ENCODE measurements at places on chromosomes 7 and 10. TPM values are rescaled to one million over a fixed set of nuclear protein-coding genes. Genes with fewer than 3 reads are reported as not detected.

- DNase-seq: no peak
- no peaks in the 10 kb centered on the region for H3K36me3 ChIP-seq
- H3K4me3 ChIP-seq: no peak overlapping the region
Observed at GRCh38 chr7:102988631-102989560, 76.1 kb downstream of the LRRC17 start.

- no peaks in the 10 kb centered on the region for H3K4me1 ChIP-seq
- H3K27ac ChIP-seq: no peak overlapping the region
- no peaks in the 10 kb centered on the region for H3K36me3 ChIP-seq
- no peak for DNase-seq
- H3K4me3 ChIP-seq: no peak overlapping the region
Observed at GRCh38 chr10:28283251-28283650, 19.6 kb downstream of the MPP7 start.

GPNMB gene
- total RNA-seq: 9.4 TPM

GRCh38 chr7:91182819-91183764 is 81.1 kb upstream of the FZD1 start:
- no peaks in the 10 kb centered on the region for H3K4me1 ChIP-seq
- no peaks in the 10 kb centered on the region for H3K27me3 ChIP-seq
- H3K27ac ChIP-seq: no peak overlapping the region
- no peak for DNase-seq
- H3K4me3 ChIP-seq: no peak overlapping the region

DNA sequence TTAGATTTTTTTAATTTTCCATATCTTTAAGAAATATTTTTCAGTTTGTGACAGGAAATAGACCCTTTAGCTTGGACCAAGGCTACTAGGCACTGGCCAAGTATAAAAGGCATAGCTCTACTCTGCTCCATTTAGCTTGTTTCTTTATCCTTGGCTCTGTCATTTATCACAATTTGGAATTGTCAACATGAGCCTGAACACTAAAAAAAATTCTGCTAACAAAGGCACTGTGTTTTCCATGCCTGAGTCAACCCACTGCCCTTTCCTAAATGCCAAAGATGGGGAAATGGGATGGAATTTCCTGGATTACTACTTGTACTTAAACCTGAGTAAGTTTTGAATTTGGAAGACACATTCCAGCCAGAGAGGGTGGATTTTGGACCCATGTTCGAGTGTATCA is 128.4 kb downstream of the NSUN6 start:
- H3K27ac ChIP-seq: no peak overlapping the region
- DNase-seq: no peak
- no peaks in the 10 kb centered on the region for H3K4me1 ChIP-seq
- no peaks in the 10 kb centered on the region for H3K27me3 ChIP-seq
- no peak overlapping the region for H3K4me3 ChIP-seq
- H3K36me3 ChIP-seq: no peaks in the 10 kb centered on the region

GRCh38 chr7:144907577-144907976 is 71.7 kb upstream of the TPK1 start:
- DNase-seq: no peak
- no peak overlapping the region for H3K4me3 ChIP-seq
- no peaks in the 10 kb centered on the region for H3K36me3 ChIP-seq
- no peaks in the 10 kb centered on the region for H3K4me1 ChIP-seq
- H3K27ac ChIP-seq: no peak overlapping the region

Data from CD8-positive, alpha-beta memory T cell (primary cell).